ENCODE measurements at places on chromosomes 6 and 20. TPM values are rescaled to one million over a fixed set of nuclear protein-coding genes. Genes with fewer than 3 reads are reported as not detected.

GRCh38 chr6:158071121-158072082 lies 89.7 kb downstream of the SYNJ2 start:
- no peak overlapping the region for H3K4me3 ChIP-seq
- no peaks in the 10 kb centered on the region for H3K27me3 ChIP-seq
- no peak overlapping the region for H3K27ac ChIP-seq
- DNase-seq = no peak
- H3K36me3 ChIP-seq = peaks cover 11% of the 10 kb centered on the region

DNA sequence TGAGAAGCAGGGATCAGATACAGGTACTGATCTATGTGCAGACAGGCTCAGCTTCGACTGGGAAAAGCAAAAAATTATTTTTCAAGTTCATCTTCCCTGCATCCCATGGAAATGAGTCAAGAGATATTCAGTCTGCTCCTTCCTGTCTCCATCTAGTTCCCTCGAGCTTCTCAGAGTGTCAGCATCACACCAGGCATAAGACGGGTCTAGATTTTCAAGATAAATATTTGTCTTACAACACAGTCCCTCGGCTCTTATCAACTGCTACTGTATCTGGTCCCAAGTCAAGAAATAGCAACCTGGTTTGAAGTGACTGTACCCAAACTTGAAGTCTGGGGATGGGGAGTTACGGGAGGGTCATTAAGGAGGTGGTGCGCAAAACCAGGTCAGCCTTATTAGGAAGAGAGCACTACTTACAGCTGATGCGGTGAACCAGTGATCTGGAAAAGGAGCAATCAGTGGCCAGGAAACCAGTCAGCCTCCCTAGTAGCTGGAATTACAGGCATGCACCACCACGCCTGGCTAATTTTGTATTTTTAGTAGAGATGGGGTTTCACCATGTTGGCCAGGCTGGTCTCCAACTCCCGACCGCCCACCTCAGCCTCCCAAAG lies 29.7 kb downstream of the ZMYND8 start:
- no peaks in the 10 kb centered on the region for H3K4me1 ChIP-seq
- H3K27me3 ChIP-seq = no peaks in the 10 kb centered on the region
- H3K27ac ChIP-seq = no peak overlapping the region
- peaks cover 16% of the 10 kb centered on the region for H3K36me3 ChIP-seq
- DNase-seq = no peak

Gene OSBPL2
- total RNA-seq = 77.9 TPM

DNA sequence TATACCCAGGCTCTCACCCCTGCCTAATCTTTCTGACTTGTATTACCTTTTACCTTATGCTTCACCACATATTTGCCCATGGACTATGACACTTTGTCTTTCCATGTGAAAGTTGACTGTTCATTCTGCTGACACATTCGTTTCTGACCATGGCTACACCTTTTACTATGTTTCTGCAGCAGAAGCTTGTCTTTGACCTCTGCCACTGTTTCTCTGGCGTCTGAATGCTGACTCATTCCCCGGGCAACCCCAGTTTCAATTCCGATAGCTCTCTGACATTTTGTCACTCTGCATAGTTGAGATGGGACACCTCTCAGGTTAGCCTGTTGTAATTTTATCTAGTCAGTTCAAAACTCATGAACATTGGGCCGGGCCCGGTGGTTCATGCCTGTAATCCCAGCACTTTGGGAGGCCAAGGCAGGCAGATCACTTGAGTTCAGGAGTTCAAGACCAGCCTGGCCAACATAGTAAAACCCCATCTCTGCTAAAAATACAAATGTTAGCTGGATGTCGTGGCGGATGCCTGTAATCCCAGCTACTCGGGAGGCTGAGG lies 50.7 kb downstream of the SLC26A8 start:
- no peaks in the 10 kb centered on the region for H3K36me3 ChIP-seq
- H3K4me1 ChIP-seq = no peaks in the 10 kb centered on the region

- H3K4me1 ChIP-seq = peaks cover 4% of the 10 kb centered on the region
- DNase-seq = no peak
- peaks cover 12% of the 10 kb centered on the region for H3K27me3 ChIP-seq
- H3K36me3 ChIP-seq = no peaks in the 10 kb centered on the region
- H3K27ac ChIP-seq = no peak overlapping the region
Observed at GRCh38 chr20:63022501-63022900, 15.7 kb upstream of the BHLHE23 start.

- H3K27ac ChIP-seq = no peak overlapping the region
- H3K4me1 ChIP-seq = no peaks in the 10 kb centered on the region
- H3K4me3 ChIP-seq = no peak overlapping the region
- DNase-seq = no peak
- H3K27me3 ChIP-seq = no peaks in the 10 kb centered on the region
Observed at GRCh38 chr20:62537649-62538292, 62.0 kb upstream of the GATA5 start.

- no peaks in the 10 kb centered on the region for H3K36me3 ChIP-seq
- DNase-seq = no peak
- H3K4me1 ChIP-seq = no peaks in the 10 kb centered on the region
- H3K27me3 ChIP-seq = no peaks in the 10 kb centered on the region
- H3K4me3 ChIP-seq = no peak overlapping the region
Observed at GRCh38 chr6:107691062-107691751, 132.9 kb downstream of the SCML4 start.

GRCh38 chr6:7895125-7895423 lies 15.5 kb downstream of the TXNDC5 start:
- H3K27me3 ChIP-seq = no peaks in the 10 kb centered on the region
- no peak overlapping the region for H3K4me3 ChIP-seq
- no peak for DNase-seq
- no peak overlapping the region for H3K27ac ChIP-seq
- H3K4me1 ChIP-seq = no peaks in the 10 kb centered on the region
- H3K36me3 ChIP-seq = peaks cover 54% of the 10 kb centered on the region

Gene TMEM14C
- total RNA-seq = 14.3 TPM

DNA sequence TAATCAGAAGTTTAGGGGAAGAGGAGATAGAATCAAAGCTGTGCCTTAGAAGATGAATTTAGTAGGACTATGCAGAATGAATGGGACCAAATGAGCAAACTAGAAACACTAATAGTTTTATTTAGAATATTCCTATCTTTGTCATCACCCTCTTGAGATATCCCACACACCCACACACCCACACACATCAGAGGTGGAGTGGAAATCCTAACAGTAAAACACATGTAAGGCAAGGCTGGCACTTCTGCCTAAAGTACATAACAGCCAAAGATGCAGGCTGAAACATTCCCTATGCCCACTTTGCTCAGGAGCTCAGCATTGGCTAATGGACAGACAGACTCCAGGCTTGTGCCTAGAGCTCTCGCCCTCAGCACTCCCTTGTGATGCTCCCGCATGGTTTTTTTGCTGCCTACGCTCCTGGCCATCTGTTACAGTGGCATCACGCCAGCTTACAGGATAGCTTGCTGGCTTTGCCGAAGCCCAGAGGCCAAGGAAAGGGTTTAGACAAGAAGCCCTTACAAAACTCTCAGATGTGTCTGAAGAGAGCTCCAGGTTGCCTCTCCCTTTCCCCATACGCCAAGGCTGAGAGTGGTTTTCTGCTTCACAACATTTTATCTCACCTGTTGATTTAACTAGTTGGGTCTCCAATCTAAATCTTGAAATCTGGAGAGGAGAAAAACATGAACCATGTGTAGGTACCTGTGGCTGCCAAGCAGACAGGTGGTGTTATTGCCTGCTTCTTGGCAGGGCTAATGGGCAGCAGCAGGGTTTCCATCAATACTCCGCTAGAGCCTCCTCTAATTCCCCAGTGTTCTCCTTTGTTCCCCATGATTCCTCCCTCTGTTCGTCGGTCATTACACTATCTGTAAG lies 282.6 kb upstream of the ID4 start:
- H3K36me3 ChIP-seq = no peaks in the 10 kb centered on the region
- no peak for DNase-seq
- H3K4me3 ChIP-seq = no peak overlapping the region
- no peaks in the 10 kb centered on the region for H3K4me1 ChIP-seq
- H3K27ac ChIP-seq = no peak overlapping the region

Gene PLG
- total RNA-seq = not detected

DNA sequence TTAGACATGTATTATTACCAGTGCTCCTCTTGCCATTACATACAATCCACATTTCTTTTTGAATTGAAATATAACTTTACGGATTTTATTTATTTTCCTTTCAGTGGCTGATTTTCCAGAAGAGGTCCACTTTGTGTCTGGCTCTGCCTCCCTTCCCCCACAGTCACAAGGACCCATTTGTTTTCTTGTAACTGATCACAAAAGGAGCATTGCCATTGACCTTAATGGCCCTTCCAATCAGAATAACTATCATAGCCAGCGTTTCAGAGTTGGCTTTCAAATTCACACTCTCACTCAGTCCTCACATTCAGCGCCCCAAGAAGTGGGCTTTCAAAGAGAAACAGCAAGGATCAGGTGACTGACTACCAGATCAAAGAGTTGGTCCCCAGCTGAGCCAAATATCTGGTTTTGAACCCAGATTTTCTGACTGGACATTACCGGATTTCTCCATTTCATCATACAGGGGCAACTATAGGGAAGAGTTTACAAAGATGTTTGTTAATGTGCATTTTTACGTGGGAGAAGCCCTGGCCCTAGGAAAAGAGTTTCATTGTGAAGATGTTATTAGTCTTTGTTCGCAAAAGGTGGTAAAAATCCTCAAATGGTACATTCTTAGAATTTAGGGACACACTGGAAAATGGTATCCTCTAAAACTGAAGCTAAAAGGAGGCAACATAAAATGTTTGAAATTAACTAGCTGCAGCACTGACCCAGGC lies 2.0 kb upstream of the SLC22A23 start:
- no peak overlapping the region for H3K4me3 ChIP-seq
- H3K4me1 ChIP-seq = peaks cover 14% of the 10 kb centered on the region
- no peaks in the 10 kb centered on the region for H3K36me3 ChIP-seq

Gene SLC22A7
- not detected for total RNA-seq

DNA sequence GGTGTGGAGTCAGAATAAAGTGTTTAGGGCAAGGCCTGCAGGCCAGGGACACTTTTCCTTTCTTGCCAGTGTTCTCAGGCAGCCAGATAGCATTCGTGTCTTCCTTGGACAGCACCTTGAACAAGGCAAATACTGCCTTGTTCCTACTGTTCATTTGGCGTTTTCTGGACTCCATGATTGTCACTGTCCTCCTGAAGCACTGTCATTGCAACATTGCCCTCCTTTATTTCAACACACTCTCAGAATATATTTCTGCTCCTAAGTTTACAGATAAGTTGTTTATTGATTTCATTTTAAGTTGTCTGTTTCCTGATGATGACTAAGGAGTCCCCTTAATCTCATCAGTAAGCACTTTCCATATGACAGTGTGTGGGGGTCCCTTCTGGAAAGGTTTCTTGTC lies 15.1 kb upstream of the DEF6 start:
- no peaks in the 10 kb centered on the region for H3K27me3 ChIP-seq
- H3K27ac ChIP-seq = no peak overlapping the region
- no peaks in the 10 kb centered on the region for H3K4me1 ChIP-seq
- peaks cover 55% of the 10 kb centered on the region for H3K36me3 ChIP-seq
- H3K4me3 ChIP-seq = no peak overlapping the region

Gene LAMA4
- total RNA-seq = not detected

DNA sequence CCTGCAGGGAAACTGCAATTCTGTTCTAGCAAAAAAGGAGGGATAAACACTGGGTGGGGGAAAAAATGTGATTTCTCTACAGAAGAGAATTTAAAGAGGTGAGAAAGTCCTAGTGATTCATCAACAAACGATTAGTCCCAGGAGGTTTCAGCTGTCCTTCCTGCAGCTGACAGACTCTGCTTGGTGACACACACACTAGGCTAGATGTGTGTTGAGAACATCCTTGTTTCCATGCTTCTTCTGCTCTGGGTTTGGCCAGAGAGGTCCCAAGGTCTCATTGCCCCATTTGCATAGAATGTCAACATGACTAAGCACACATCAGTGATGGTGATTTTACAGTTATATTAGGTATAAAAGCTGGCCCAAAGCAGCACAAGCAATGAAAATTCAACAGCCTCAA lies 258.3 kb downstream of the NFATC2 start:
- no peak for DNase-seq
- no peak overlapping the region for H3K27ac ChIP-seq

Gene FNDC1
- total RNA-seq = not detected

Gene OR2B6
- total RNA-seq = not detected

DNA sequence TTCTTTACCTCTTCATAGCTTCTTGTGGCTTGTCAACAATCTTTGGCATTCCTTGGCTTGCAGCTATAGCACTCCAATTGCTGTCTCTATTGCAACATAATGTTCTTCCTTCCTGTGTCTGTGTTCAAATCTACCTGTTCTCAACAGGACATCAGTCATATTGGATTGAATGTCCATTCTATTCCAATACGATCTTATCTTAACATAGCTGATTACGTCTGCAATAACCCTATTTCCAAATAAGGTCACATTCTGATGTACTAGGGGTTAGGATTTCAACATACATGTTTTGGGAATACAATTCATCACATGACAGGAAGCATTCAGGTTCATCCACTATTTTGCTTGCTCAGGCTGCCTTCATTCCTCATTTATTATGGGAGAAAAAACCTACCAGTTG lies 684.4 kb upstream of the CITED2 start:
- no peaks in the 10 kb centered on the region for H3K27me3 ChIP-seq
- no peaks in the 10 kb centered on the region for H3K36me3 ChIP-seq
- no peak overlapping the region for H3K27ac ChIP-seq
- no peak for DNase-seq

Gene ACTR5
- total RNA-seq = 17.7 TPM

Gene STMN3
- 12.9 TPM for total RNA-seq

Gene LY86
- 2.2 TPM for total RNA-seq

DNA sequence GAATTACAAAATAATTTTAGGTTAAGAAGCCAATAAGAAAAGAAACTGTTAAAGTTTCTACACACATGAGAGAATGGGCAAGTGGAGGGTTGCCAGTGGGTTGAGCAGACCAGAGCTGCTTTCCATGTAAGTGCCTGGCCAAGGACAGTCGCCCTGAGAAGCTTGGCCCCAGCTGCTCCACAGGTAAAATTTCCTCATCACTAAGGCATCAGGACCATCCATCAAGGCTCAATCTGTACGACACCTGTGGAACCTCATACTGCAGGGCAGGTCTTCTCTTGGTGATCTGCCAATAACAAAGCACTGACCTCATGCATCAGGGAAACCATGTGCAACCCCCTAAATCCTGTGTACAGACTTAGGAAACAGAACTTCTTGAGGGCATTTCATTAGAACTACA lies 115.4 kb downstream of the INSM1 start:
- H3K36me3 ChIP-seq = peaks cover 7% of the 10 kb centered on the region
- DNase-seq = no peak
- H3K4me3 ChIP-seq = no peak overlapping the region
- H3K4me1 ChIP-seq = no peaks in the 10 kb centered on the region

All from natural killer cell (primary cell).